AG04450 (cell line): ENCODE measurements at places on chromosomes 3 and 15.

DNA sequence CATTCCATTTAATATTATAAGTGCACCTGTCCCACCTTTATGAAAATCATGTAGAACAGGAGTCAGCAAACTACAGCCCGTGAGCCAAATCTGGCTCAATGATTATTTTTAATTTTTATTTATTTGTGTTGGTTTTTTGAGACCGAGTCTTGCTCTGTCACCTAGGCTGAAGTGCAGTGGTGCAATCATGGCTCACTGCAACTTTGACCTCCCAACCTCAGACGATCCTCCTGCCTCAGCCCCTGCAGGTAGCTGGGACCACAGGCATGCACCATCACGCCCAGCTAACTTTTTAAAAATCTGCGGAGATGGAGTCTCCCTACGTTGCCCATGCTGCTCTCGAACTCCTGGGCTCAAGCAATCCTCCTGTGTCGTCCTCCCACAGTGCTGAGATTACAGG lies 42.0 kb downstream of the MYO1E start:
- DNase-seq: no peak

DNA sequence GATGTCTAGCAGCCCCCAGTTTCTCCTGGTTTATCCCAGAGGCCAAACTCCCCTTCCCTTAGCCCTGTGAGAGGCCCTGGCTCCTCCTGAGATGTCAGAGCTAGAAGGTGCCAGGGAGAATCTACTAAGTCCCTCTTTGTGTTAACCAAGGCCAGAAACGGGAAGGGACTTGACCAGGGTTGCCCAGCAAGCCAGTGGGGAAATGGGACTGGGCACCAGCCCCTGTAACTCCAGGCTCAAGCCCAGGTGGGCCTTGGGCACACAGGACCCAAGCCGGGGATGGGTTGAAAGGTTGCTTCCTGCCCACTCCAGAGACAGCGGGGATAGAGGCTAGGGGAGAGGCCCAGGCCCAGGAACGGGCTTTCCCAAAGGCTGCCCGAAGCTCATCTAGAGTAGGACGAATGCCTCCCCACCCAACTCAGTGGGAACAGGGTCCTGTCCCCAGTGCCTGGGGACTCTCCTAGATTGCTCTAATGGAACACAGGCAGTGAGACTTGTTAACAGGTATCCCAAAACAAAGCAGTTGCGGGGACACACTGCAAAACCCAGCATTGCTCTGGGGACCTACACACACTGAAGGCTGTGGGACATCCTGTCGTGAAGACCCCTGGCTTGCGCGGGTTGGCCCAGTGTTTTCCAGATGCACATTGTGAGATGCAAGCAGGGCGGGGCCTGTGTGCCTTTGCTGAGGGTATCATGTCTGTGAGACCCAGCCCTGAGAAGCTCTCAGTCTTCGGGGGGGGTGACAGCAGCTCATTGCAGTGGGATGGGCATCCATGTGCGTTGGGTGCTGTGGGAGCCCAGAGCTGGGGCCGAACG lies 12.9 kb upstream of the TXNRD3 start:
- no peak for DNase-seq

DNA sequence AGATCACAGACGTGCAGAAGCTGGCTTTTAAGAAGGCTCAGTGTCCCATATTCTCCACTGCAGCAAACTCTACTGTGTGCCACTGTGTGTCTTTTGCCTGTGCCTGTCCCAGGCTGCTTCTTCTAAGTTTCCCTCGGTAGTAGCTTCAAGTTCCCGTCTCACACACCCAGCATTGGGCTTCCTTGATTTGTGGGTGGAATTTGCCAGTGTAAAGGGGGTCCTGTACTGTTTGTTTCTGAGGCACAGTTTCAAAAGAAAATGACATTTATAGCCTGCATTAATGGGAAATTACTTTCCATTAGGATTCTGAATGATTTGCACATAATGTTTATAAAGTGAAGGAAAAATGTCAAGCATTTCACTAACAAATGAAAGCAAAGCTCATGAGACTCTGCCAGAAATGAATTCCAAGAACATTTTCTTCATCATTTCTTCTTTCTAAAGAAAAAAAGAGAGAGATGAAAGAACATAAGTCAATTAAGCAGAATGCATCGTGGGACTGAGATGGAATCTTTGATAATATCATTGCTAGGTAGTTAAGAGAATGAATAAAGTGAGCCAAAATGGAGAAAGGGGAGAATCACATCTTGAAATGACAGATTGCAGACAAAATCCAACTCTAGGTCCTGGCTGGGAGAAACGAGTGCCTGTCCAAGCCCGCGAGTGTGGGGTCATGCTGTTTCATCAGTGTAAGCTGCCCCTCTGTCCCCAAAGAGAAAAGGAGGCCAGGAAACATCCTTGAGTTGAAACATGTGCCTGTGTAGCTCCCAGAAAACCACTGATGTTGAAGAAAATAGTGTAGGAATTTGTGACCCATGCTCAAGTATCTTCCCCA lies 48.6 kb upstream of the ADAMTSL3 start:
- no peak for DNase-seq

- no peak for DNase-seq
Observed at GRCh38 chr3:150960708-150961684, 11.5 kb downstream of the CLRN1 start.
